NAMALWA (cell line): ENCODE measurements at places on chromosomes 4 and X.
A peak's percentile ranks its signal among the peaks of the same experiment; 100 is the strongest.

DNA sequence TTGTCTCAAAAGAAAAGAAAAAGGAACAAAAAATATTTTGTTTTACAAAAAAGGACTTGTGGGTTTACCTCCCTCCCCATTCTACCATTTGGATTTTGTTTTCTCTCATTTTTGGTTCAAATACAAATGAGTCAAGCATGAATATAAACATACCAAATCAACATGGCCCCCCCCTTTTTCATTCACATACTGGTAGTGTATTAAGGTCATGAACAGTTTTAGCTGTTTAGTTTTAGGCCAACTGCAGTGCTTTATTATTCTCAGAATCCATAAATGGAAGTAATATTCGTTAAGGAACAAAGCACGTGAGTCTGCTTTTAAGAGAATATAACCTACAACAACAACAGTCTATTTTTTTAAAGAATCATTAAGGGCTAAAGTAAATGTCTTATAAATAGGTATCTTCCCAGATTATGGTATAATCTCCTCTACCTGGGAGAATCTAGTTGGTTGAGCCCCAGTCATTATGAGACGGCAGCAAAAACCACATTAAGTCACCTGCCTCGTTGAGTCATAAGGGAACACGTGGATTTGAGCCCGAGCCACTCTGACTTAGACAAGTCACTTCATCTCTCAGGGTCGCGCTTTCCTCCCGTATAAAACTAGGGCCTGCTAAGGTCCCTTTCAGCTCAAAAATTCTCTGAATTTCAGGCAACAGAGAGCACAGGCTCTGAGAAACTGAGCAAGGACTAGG, 26.7 kb downstream of the BCLAF3 start:
- no peak for DNase-seq

DNA sequence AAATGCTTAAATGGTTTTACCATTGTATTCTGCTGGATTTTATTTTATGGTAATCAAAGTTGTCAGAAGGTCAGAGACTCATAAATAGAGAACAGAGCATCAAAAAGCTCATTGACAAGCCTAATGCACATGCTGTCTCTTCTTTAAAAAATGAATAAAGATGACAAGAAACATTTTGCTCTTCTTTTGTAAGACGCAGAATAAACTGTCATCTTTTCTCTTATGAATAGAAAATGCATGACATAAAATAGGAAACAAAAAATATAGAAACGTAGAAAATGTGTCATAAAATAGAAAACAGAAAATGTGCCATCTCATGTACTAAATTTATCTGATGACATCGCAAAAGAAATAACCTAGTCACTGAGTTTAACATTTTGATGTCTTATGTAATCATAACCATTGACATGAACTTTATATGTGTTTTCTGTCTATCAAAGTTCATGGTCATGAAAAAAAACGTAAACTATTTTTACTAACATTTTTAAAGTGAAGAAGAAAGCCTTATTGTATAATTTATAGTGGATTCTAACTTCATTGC, 484.1 kb downstream of the TRIML1 start:
- DNase-seq: no peak

GRCh38 chr4:97457253-97457652, 686.0 kb downstream of the STPG2 start:
- no peak for DNase-seq

DNA sequence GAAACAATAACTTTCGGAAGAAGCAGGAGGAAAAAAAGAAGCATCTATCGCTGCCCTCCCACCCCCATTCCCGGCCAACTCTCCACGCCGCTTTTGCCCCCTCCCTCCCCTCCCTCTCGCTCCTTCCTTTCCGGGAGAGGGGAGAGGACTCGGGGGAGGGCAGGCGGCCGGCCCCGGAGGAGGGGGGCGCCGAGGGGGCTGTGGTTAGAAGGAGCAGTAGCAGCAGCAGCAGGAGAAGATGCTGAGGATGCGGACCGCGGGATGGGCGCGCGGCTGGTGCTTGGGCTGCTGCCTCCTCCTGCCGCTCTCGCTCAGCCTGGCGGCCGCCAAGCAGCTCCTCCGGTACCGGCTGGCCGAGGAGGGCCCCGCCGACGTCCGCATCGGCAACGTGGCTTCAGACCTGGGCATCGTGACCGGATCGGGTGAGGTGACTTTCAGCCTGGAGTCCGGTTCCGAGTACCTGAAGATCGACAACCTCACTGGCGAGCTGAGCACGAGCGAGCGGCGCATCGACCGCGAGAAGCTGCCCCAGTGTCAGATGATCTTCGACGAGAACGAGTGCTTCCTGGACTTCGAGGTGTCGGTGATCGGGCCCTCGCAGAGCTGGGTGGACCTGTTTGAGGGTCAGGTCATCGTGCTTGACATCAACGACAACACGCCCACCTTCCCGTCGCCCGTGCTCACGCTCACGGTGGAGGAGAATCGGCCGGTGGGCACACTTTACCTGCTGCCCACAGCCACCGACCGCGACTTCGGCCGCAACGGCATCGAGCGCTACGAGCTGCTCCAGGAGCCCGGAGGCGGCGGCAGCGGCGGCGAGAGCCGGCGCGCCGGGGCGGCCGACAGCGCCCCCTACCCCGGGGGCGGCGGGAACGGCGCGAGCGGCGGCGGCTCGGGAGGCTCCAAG, 1.3 kb downstream of the PCDH7 start:
- no peak for DNase-seq

DNA sequence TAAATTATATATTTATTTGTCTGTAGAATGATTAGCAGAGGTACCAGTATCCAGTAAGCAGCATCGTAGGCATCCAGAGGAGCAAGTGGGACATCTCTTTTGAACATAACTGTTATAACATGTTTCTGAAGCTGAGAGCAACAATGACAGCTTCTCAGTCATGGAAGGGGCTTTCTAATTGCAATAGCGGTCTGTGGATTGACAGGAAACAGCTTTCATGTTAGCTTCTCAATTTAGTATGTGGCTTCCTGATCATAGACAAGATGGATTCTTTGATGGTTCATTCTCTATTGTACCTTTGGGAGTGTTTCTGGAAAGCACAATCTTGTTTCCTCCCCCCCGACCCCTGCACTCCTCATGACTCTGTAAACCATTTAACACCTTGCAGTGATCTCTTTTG, 434.6 kb upstream of the GNPDA2 start:
- no peak for DNase-seq

DNA sequence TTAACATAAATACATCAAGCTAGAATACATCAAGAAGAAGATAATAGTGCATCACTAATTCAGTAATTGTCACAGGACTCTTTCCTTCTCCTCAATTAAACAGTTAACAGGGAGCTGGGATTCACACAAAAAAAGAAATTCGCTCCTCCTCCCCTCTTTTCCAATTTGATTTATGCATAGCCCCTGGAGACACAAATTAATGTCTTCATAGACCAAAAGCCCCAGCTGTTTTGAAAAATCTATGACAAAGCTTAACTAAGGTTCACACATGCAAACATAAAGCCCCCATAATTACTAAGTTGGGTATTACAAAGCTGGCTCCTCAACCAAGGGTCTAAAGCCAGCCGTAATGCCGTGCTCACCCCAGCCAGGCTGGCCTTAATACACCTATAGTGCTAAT, 61.2 kb downstream of the ENOX2 start:
- DNase-seq: no peak

GRCh38 chr4:163818673-163819072, 324.2 kb downstream of the TMA16 start:
- DNase-seq: no peak

- no peak for DNase-seq
Measured at GRCh38 chrX:136936183-136936549, 55.6 kb upstream of the RBMX start.

DNA sequence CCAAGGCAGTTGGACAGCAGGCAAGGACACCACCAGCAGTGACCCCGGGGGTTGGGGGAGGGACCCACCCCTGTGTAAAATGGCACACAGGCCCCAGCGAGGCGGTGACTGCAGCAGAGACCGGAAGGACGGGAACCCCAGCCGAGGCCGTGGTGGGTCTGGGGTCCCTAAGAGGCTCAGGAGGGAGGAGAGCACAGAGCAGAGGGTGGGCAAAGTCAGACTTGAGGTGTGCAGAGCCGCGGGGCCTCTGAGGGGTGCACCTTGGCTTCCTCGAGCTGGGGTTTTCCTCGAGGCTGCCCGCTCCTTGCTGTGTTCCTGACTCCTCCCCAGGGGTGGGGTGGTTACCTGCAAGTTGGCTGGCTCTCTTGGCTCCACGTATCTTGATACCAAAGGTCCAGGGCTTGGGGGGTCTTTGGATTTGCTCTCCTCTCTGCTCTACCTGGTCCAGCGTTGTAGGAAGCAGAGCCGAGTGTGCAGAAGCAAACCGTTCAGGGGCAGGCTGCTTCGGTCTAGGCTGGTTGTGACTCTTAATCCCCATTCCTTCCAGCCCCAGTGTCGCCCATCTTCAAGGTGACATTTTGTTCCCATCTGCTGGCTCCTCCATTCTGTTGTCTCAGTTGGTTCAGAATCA, 37.9 kb upstream of the SORCS2 start:
- DNase-seq: no peak

GRCh38 chrX:43861750-43862149, 20.5 kb downstream of the MAOB start:
- DNase-seq: no peak

GRCh38 chr4:83113429-83113786, 1.1 kb downstream of the PLAC8 start:
- DNase-seq: no peak

GRCh38 chr4:106019771-106020170, 124.5 kb downstream of the NPNT start:
- no peak for DNase-seq

DNA sequence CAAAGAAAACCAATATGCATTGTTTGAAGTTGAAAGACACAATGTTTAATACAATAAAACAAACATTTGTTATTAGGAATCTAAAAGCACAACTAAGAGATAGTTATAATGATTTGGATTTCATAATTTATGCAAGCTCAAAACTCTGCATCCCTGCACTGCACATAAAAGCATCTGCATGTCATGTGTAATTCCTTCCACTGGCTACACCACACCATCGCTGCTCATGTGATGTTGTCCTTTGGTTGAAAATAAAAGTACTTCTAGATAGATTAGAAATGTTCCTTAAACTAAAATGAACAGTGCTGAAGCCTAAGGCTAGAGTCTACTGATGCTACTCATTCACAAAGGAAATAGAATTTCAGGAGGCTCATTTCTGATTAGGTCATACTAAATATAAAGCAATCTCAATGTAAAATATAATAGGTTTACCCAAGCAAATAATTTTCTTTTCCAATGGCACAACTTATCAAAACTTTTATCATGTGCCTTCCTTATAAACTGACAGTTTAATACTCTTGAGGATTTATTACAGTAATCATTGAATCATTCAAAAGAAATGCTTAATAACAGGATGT, 130.8 kb upstream of the DKK2 start:
- DNase-seq: no peak

DNA sequence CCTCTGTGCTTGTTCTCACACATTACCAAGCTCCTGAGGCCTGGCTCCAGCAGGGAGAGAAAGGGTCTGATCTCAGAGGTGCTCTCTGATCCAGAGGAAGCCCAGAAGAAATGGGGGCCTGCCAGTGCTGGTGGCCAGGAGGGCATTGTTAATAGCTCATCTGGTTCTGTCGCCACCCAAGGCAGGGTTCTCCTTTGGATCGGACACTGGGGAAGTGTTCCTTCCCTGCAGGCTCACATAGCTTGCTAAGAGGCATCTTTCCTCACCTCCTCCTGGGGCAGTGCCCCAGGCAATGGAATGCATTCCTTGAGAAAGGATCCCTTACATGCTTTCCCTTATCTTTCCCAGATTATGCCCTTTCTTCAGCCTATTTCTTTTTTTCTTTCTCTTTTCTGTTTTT, 53.8 kb downstream of the RBM47 start:
- DNase-seq: no peak

DNA sequence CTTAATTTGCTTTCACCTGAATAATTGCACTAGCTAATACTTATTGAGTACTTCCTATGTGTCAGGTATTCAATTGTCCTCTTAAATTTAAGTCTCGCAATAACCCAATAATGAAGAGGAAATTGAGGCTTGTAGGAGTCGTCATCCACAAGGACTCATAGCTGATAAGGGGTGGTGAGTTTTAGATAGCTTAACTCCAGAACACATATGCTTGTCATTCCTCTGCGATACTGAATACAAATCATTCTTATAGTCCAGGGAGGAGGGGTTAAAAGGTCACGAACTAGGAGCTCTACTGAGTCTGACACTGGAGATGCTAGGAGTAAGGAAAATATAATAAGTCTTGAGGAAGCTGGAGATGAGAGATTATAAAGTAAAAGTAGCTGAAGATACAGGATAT, 1.4 kb upstream of the PACRGL start:
- no peak for DNase-seq

DNA sequence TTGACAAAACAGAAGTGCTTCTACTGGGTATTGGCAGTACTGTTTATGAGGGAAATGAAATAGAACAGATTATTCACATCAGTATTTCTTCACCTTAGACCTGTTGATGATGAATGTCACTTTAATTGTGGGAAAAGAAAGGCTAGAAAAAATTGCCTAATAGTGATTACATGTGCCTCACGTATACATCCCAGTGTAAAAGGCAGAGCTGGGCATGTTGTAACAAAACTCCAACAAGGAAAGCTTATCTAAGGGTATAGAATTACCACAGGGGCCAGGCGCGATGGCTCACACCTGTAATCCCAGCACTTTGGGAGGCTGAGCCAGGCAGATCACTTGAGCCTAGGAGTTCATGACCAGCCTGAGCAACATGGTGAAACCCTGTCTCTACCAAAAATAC, 4.2 kb downstream of the PGM2 start:
- no peak for DNase-seq

DNA sequence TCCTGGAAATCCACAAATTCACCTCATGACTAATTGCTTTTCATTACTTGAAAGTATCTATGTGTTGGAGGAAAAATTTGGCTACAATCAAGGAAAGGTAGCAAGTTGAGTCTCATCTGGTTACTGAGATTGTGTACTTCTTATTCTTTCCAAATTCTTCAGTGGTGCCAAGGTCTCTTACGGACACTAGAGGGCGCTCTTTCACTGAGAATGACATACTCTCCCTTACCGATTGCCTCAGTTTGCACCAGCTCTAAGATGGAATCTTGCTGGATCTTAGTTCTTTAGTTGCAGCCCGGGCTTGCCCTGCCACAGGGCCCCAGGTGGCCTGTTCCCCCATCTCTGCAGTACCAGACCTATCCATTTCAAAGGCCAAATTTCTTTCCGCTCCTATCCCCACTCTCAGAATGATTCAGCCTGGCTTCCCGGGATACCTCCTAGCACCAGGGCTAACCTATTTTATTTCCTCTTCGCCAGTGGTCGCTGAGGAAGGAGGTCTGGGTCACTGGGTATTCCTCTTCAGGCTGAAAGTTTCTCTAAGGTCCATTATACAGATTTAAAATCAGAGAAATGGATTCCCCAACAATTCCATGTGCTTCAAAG, 24.6 kb upstream of the GPR50 start:
- DNase-seq: peak; percentile 54

DNA sequence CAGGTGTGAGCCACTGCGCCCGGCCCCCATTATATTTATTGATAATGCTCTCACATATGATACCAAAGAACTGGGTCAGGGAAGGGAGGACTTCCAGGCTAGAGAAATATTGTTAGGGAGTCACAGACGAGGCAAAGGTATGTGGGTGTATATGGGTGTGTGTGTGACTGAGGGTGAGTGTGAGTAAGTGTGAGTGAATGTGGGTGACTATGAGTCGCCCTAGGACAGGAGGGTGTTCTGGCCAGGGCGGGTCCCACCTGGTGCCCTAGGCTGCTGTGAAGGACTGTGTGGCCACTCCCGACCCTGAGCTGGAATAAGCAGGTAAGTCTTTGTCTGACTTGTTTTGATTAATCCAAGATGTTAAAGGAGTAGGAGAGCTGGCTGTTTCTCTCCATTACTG, 34.4 kb downstream of the RWDD4 start:
- no peak for DNase-seq
